8988T (cell line): ENCODE measurements at places on chromosomes 12 and 14.
A peak's percentile ranks its signal among the peaks of the same experiment; 100 is the strongest.

- no peak for DNase-seq
Observed at GRCh38 chr12:71220260-71220659, 62.5 kb upstream of the TSPAN8 start.

GRCh38 chr12:58138424-58138823 lies 197.1 kb downstream of the ATP23 start:
- no peak for DNase-seq

- DNase-seq = no peak
Observed at GRCh38 chr12:31233061-31233730, 92.8 kb downstream of the SINHCAF start.

DNA sequence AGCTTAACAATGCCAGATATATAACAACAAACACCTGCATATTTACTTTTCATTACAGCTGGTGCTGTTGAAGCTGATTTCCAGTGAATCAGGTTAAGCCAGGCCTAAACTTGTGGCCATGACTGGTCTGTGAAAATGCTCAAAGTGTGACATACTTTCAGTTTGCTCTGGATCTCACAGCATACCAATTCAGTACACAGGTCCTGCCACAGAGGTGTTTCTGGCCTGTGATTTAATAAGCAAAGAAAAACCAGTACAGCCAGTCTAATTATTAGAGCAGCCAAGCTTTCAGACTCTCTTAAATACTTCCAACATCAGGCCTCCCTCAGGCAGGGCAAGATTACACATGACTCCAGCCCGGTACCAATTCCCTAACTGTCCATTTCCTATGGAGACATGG lies 27.4 kb upstream of the TMCC3 start:
- no peak for DNase-seq

- no peak for DNase-seq
Observed at GRCh38 chr14:53964249-53964648, 7.6 kb upstream of the BMP4 start.

DNA sequence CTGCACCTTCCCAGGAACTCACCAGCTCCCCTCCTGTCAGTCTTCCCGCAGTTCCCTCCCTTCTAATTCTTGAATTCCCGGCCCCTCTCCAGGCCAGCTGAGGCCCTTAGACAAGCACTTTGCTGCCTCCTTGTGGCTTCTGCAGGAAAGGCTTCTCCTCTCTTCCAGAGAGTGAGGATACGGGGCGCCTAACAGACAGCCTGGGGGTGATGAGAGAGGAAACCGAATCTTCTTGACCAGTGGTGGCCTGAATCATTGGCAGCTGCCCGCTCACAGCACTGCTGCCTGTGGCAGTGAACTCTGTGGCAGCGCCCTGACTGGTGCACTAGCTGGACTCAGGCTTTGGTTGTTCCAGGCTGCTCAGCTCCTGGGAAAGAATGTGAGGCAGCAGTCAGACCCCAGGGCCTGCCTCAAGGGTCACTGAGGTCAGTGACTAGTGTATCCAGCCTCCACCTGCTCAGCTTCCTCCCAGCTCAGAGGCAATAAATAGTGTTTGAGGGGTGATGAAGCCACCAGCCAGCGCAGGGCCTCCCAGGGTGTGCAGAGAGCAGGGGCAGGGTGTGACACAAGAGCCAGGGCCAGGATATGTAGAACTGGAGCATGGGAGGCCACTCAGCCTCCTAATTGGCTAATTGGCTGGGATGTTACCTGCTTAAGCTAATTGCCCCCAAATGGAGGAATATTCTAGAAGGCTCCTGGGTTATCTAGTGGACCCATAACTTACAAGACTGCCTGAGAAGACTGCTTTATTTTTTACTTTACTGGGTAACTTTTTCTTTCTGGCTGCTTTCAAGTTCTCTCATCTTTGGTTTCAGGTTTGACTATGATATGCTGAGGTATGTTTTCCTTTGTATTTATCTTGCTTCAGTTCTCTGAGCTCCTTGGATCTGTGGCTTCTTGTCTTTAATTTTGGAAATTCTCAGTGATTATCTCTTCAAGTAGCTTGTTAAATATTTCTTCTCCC lies 12.9 kb upstream of the MCRS1 start:
- peak; percentile 79 for DNase-seq

DNA sequence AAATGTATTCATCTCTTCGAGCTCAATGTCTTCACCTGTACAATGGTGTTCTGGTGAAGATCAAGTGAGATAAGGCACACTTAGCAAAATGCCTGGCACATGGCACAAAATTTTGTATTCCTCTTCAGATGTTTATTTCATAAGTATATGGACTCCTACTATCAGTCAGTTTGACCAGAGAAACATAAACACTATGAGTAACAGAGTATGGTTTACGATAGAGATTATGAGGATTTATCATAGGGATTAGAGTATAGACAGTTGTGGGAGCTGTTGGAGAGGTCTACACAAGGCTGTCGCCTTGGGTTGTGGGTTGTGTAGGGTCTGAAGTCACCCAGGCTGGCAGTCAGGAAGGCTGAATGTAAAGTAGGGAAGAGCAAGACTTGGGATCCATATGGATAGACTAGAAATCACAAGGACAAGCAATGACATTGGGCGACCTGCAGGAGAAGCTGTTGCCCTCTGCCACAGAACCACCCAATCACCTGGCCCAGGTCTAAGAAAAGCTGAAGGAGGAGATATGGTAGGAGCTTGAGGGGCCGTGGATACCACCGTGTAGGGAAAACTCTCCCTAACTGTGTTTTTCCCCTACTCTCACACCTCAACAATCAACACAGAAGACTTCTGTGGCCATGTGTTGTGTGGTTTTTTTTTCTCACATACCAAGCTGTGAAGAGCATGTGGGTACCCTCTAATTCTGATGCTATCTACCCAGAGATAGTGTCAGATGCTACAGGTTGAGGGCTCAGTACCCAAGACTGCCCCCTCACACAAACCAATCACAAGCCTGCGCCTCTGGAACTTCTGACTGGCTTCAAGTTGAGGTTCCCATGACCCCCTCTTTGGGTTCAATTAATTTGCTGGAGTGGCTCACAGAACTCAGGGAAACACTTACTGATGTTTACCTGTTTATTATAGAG lies 27.2 kb upstream of the RESF1 start:
- DNase-seq = no peak

DNA sequence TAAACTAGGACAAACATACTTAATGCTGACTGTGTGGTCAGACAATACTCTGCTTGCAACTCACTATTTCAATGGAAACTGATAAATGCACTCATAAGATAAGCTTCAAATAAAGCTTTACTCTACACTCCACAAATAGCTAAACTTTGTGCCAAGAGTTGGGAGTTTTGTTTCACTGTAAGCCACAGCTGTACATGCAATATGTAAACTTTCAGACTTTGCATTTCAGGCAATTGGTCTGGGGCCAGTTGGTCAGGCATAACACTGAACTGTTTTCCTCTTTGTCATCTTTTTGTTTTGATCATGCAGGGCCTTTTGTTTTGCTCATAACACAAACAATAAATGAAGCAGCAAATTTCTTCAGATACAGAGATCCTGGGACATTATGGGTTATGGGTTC lies 426.2 kb downstream of the IPO8 start:
- no peak for DNase-seq
